ENCODE measurements at places on chromosomes 2 and 18.

- no peak for DNase-seq
Measured at GRCh38 chr18:63850636-63851035, 36.9 kb upstream of the SERPINB2 start.

DNA sequence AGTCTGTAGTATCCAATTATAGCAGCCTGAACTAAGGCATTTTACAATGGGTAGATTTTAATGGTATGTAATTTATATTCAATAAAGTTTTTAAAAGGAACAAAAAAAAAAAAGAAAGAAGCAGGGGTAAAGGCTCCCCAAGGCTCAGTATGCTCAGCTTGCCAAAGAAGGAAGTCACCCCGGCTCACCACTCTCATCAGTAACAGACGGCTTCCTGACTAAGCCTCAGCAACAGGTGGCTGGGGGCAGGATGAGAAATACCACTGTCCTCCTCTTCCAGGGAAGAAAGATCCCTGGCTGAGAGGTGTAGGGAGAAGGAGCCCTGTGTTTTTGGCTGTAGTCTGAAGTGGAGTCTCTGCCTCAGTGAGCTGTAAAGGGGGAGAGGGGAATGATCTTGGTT is 121.2 kb downstream of the ARHGEF4 start:
- no peak for DNase-seq

DNA sequence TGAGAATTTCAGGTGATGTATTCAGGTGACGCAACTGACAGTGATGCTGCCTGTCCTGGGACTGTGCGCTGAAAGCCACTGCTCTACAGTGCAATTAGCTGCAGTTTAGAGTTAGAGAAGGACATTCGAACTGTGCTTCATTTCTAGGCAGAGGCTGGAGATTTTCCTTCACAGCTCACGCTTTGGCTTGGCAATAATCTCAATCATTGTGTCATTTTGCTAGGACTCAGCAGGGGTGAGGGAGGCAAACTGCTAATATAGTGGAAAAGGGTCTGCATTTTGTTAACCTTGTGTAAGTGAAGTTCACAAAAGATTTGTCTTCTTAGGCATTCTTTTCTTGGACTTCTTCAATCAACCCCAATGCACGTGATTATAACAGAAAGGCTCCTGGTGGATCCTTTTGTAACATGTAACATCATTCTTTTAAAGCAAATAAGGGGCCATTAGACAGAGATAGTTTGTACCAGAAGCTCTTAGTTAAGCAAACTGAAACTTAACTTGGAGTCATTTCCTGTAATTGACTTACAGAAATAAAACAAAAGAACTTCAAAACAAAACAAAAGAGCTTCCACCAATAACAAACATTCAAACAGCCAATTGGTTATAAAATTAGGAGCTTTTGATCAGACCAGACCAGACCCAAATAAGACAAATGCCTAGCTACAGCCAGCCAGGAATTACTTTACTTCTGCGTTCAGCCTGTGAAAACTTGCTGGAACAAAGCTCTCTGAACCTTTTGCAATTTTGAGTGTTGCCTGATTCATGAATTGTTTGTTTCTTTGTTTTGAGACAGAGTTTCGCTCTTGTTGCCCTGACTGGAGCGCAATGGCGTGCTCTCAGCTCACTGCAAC is 1376.3 kb upstream of the CELF4 start:
- no peak for DNase-seq

DNA sequence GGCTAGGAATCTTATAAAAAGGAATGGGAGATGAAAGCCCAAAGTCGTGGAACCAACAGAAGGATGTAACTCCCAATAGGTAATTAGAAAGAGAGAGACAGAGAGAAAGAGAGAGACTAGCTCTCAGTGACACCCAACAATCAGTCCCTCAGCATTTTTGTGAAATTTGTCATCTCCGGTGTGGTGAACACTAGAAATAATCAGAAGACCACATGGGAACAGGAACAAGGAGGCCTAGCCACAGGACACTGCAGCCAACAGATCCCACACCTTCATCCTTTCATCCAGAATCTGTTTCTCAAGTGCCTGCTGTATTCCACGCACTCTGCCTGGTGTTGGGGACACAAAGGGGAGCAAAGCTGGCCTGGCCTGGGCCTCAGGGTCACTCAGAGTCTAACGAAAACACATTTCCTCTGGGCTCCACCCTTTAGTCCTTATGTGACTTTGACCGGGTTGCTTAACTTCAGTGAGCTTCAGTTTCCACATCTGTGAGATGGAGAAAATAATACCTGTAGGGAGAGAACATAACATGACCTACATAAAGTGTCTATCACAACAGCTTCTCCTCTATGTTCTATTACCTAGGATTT is 53.1 kb downstream of the EHD3 start:
- no peak for DNase-seq

GRCh38 chr2:161117506-161117905 is 42.7 kb upstream of the TANK start:
- no peak for DNase-seq

GRCh38 chr2:207504513-207505170 is 25.1 kb upstream of the CREB1 start:
- DNase-seq, result no peak

DNA sequence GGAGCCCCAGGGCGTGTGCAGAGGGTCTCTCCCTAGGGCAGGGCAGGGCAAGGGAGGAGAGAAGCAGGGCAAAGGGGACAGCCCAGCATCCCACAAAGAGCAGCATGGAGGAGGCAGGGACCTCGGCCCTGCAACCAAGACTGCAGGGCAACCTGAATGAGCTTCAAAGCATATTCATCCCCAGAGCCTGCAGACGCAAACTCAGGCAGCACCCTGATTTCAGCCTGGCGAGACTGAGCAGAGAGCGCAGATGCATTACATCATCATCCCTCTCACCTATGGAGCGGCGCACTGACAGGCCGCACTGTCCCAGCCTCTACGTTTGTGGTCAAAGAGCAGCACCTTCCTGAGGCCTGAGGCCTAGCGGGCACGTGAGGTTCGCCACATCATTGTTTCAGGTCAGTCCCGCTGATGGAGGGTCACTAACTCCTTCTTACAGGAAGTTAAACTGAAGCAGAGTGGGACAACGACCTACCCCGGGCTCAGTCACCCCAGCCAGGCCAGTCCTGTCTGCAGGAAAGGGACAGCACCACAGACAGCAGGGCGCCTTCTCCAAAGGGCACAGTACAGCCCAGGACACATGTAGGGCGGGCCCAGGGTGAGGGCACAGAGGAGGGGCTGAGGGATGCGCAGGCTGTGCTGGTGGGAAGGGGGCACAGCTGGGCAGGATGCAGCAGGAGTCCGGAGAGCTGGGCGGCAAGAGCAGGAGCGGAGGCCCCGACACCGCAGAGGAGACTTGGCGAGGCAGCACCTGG is 67.2 kb upstream of the RAB6C start:
- no peak for DNase-seq

GRCh38 chr18:61398961-61399705 is 65.9 kb downstream of the CDH20 start:
- no peak for DNase-seq

DNA sequence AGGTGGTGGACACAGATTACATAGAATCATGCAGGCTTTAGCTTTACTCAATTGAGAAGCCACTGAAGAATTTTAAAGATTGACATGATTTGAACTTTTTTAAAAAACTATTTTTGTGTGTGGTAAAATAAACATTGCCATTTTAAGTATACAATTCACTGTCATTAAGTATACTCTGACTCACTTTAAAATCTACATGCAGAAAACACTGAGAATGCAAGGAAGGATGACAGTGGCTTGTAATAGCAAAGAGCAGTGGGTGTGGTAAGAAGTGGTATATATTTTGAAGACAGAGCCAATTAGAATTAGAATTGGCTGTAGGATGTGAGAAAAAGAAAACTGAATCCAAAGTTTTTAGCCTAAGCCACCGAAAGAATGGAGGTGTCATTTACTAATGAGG is 14.9 kb downstream of the TRMT61B start:
- no peak for DNase-seq

- DNase-seq, result no peak
Measured at GRCh38 chr2:173656086-173656485, 301.4 kb downstream of the CDCA7 start.

DNA sequence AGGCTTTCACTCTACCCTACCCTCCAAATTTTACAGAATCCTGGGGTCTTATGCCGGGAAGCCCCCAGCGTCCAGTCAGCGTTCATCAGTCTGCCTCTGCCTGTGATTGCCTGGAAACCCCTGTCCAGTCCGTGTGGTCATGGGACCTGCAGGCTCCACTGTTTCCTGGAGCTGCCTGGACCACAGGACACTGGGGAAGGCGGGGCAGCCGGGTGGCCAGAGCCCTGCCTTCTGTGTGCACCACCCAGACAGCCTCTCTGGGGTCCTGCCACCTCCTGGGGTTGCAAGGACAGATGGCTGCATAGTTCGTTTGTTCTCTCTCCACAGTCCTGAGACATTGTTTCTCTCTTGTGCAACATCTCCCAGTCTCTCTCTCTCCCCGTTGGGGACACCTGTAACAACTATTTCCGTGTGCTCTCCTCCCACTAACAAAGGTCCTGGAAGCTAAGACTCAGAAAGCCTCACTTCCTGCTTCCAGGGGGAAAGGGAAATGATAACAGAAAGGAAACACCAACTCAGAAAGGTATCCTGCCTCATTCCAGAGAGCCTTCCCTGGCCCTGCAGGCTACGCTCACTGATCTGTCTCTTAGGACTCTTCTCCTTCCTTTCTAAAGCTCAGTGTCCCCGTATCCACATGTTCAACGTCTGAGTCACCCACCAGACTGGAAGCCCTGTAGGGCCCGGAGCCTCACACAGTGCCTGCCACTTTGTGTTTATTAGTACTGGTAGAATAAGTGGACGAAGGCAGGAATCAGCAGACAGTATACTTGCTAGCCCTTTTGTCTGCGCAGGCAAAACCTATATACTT is 192.8 kb upstream of the RAB12 start:
- DNase-seq, result no peak

- peak; percentile 75 for DNase-seq
Measured at GRCh38 chr2:61853847-61854563, at the start of gene FAM161A. FAM161A (minus strand) TSS chr2:61854060; CDS start chr2:61854041, 19 bp downstream.

DNA sequence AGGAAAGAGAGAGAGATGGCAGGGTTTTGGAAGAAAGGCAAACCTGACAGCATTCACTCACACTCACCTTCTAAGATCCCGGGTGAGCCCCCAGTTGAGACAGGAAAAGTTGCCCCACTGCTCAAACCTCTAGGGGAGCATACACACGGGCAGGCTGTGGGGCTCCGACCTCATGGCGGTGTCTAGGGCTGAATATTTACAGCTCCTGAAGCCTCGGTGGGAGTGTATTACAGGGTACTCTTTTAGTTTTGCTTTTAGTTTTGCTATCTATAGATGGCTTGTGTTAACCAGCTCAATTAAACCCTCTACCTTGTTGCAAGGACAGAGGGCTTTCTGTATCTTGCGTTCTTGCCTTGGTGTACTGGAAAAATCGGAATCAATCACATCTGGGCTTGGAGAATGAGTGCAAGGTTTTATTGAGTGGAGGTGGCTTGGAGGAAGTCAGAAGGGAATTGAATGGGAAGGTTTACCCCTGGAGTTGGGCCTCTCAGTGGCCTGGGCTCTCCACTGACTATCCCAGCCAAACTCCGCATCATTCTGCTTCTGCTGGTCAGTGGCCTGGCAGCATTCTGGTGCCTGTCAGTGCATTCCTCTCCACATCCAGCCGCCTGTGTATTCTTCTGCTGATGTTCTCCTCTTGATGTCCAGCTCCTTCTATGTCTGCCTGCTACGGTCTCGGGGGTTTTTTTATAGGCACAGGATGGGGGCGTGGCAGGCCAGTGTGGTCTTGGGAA is 10.1 kb upstream of the IFIH1 start:
- no peak for DNase-seq

- no peak for DNase-seq
Measured at GRCh38 chr2:112787729-112788393, 3.6 kb upstream of the IL1A start.

GRCh38 chr2:125274718-125275117 is 1249.6 kb downstream of the CNTNAP5 start:
- no peak for DNase-seq
